ENCODE measurements at places on chromosomes 6 and 20.
A peak's percentile ranks its signal among the peaks of the same experiment; 100 is the strongest.

- DNase-seq = peak; percentile 25
These were observed 15.9 kb downstream of the CPNE1 start for GRCh38 chr20:35648836-35649235.

DNA sequence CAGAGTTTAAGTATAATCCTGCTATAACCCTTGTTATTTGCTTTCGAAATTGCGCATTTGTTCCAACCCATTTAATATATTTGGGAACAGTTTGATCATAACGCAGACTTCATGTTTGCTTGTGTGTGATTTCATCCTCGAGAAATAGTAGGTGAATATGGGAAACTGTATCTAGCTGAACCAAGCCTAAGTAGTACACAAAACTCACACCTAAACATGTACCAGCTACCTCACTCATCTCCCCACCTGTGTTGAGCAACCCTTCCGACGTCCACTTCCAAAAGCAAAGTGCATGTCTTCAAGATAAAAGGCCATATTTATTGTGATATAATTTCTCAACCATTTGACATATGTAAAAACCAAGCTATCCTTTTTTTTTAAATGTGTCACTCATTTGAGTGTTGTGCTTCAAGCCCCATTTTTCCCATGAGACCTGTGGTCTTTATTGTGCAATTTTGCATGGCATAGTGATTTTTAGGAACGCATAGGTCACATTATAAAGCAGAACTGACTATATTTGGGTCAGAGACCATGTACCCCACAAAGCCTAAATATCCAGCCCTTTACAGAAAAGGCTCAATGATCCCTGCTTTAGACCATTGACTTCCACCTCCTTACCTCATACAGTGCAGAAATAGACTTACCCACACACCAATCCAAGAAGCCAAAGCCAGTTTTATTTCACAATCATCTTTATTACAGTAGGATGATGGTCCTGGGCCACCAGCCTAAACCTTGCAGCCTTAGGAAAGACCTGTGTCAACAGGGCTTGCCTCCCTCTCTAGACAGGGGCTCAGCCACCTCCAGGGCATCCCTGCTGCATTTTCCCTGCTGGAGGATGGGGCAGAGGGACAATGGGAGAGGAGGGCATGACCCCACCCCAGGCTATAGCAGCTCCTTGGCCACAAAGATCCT lies 7.1 kb downstream of the CCND3 start:
- no peak for DNase-seq

GRCh38 chr20:57392512-57393271 lies 1.5 kb downstream of the RBM38 start:
- no peak for DNase-seq

DNA sequence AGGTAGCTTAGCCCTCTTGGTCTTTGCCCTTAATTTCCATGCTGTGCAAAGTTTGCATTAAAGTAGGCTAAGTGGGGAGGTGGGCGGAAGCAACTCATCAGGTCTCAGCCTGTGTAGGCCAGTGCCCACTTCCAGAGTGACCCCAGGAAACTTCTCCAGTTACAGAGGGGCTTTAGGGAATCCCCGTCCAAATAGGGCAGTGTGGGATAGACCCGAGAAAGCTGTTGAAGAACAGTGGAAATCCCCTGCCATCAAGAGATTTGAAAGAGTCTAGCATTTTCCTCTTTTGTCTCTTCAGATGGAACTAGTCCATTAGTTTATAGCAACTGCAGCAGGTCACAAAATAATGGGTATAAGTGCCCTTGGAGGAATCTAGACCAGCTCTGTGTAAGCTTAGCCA lies 20.2 kb downstream of the SF3B5 start:
- no peak for DNase-seq

DNA sequence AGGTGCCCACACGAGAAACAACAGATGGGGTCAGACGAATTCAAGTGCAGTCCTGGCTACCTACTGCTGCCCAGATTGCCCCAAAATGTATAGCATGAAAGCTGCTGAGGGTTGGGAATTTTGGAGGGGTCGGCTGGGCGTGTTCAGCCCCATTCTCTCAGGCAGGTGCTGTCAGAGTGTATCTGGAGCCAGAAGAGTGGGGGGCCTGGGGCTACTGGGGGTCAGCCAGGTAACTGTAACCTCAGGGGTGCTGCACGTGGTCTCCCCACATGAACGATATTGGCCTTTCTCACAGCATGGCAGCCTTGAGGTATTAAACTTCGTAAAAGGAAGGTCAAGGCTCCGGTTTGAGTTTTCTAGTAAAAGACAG lies 14.6 kb downstream of the SYNDIG1 start:
- DNase-seq = no peak

DNA sequence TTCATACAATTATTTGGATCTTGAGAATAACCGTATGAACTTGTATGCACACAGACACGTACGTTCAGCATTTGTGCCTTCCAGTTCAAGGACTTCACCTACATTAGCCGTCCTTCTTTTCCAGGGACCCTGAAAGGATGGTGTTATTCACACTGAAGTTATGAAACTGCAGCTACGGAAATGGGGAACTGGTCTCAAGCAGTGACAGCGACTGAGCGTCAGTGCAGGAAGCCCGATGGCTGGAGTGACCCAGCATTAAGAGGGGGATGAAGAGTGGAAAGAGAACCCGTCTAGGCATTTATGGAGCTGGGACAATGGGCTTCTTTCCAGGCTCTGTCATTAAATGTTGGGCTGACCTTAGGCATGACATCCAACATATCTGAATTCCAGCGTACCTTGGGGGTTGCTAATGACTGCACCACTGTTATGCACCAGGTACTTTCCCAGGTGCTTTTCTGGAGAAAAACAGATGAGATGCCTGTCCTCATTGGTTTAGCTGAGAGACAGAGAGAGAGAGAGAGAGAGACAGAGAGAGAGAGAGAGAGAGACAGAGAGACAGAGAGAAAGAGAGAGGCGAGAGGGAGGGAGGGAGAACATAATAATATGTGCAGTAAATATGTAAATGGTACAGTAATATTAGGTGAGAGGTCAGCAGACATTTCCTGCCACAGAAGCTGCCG lies 204.7 kb upstream of the EXOC2 start:
- no peak for DNase-seq

- DNase-seq = no peak
These were observed 714.5 kb upstream of the EYS start for GRCh38 chr6:66421570-66421969.

DNA sequence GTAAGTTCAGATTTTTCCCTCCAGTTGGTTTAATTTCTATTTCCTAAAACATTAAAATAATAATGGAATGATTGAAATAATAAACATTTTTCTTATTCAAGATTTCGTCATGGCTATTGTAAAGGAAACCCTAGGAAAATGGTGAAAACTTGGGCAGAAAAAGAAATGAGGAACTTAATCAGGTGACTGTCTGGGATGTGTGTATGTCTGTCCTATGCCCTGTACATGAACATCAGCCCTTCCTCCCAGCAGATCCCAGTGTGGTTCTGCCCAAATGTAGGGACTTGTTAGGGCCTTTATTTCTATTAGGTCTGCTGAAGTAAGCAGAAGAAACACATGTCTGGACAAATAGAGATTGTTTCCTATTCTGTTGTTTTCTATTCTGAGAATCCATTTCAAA lies 13.1 kb downstream of the RIOK1 start:
- no peak for DNase-seq

DNA sequence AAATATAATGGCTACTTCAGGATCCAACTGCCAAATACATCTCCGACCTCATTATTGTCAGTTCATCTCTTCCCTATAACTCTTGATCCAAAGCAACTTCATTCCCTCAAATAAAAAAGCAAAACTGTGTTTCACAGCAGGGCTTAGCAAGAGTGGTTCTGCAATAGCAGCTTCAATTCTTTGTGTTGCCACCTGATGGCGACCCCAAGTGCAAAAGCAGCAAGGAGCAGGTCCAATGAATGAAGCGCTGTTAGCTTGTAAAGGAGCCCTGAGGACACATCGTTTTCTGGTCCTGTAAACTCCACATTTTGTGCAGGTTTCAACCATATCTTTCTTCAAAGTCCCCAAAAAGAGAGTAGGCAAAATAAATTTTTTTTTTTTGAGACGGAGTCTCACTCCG lies 19.6 kb downstream of the RTN4IP1 start:
- DNase-seq = no peak

GRCh38 chr6:23055523-23055922 lies 486.2 kb downstream of the HDGFL1 start:
- DNase-seq = no peak

- no peak for DNase-seq
These were observed 42.1 kb downstream of the BFSP1 start for GRCh38 chr20:17488916-17489600.

- no peak for DNase-seq
These were observed 38.0 kb downstream of the PHIP start for GRCh38 chr6:79040083-79040482.

GRCh38 chr20:4560667-4561066 lies 161.0 kb upstream of the PRND start:
- DNase-seq = no peak

DNA sequence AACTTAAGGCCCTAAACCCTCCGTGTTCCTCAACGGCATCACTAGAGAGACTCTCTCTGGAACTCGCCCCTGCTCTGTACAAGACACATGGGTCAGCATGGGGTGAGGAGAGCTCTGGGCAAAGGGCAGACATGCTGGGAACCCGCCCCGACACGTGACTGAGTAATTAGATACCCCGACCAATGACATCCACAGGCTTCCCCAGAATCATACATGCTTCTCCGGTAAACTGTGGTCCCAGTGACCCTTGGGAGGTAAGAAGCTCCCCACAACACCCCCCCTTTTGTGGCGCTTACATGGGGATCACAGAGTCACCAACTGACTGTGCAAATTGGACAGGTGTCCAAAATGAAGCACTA lies 31.7 kb upstream of the RPS6KA2 start:
- DNase-seq = no peak

GRCh38 chr6:141203902-141204575 lies 928.7 kb upstream of the GJE1 start:
- no peak for DNase-seq

DNA sequence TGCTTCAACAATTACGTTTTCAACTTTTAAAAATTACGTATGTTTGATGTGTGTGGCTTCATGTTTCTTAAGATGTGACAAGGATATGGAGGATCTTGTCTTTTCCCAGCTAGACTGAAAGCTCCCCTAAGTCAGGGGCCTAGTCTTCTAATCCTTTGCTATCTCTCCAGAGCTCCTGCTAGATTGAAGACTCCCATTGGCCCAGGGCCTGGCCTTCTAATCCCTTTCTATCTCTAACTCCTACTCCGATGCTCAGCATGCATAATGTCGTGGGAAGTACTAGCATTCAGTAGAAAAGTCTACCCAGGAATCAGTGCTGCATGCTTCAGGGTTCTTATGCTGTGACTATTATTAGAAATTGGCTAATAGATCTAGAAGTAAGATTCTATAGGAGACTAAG lies 144.8 kb upstream of the SUPT3H start:
- no peak for DNase-seq

DNA sequence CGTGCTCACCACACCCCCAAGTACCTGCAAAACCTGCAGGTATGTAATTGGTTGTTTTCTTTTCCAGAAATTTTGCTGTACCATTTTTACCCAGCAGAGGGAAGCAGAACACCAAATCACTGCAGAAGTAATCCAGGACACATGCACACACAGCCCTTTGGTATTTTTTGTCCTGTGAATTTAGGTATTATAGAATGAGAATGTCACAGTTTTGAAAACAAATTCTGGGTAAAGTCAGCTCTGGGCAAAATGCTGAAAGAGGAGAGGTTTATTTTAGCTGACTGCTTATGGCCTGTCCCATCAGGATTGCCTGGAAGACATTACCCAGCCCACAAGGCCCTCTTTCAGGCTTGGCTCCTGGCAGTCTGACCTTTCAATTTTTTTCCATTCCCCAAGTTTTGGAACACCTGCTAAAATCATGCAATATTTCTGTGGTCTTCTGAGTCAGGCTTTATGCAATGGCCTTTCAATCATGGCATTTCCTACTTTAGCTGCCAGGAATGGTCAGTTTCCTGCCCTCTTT lies 3.5 kb upstream of the EFHC1 start:
- DNase-seq = peak; percentile 60

DNA sequence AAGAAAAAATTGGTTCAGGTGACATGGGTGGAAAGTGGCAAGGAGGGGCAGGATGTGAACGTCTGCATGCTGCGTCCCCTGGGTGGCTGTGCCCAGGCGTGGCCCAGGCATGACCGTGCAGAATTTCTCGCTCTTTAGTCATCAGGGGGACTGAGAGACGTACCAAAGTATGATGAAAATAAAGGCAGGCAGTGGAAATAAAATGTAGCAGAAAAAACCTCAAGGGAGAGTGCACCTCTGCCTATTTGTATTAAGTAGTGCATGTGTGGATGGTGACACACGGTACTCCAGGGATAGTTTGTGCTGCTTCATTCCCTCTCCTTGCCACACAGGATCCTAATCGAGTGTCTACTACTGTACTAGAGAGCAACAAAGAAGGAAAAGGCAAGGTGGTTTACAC lies 81.1 kb downstream of the ATP9A start:
- DNase-seq = peak; percentile 22

- no peak for DNase-seq
These were observed 69.2 kb upstream of the CST7 start for GRCh38 chr20:24879875-24880274.

DNA sequence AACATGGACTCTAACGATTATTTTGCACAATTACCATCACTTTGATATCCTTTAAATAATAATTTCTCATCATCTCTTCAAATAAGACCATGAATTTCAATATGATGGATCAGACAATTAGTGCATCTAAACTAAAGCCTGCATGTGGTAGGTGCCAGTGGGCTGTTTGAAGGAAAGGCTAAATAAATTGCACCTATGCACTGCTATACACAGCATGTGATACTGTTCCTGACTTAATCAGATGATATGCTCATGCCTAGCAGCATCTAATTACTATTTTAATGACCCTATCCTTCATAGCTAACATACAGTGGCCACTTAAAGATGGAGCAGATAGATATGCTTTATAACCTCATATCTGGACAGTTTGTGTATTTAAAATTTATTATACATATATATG lies 731.6 kb upstream of the MANEA start:
- no peak for DNase-seq

DNA sequence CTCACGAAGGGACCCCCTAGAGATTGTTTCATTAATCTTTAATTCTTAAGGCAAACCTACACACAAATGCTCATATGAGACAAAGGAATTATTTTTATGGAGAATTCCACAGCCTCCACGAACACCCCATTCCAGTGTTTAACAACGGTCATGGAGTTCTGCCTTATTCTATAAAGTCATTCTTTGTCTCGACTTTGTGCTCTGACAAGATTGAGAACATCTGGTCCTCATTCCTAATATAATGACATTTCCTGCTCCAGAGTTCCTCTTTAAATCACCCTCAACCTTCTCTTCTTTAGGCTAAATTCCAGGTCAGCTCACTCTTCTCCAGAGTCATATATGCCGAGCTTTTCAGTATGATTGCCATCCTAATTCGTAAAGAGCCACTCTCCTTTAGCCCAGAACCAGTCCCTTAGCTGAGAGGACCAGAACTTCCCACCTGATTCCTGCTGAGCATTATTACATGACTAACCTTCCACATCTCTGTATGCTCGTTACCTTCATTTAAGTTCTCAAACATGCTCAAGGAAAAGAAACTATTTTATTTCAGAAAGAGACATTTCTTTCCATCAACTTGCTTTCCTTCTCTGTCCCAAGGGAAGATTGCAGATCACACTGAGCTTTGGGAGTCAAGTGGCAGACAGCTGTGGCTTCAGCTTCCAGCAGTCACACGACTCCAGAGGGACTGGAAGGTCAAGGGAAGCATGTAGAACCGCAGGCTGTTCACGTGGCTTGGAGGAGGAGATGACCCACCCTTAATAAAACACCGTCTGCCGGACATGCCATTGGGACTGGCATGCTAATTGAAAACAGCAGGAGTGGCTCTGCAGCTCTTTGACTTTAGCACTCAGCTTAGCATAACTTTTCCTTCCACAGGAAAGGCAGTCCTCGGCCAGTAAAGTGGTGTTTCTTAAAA lies 467.1 kb upstream of the HSF2 start:
- DNase-seq = peak; percentile 70

- no peak for DNase-seq
These were observed 73.5 kb upstream of the DTNBP1 start for GRCh38 chr6:15736297-15736696.

Measured in dermis microvascular lymphatic vessel endothelial cell (primary cell).